ENCODE measurements at places on chromosomes 1 and 21. TPM values are rescaled to one million over a fixed set of nuclear protein-coding genes. Genes with fewer than 3 reads are reported as not detected.

The ZNF695 gene
- total RNA-seq = not detected

The GBP3 gene
- total RNA-seq = 26.3 TPM

The CATSPERE gene
- total RNA-seq = 1.2 TPM

The HFM1 gene
- 0.77 TPM for total RNA-seq

The CLDN19 gene
- total RNA-seq = 1.5 TPM

The HCRTR1 gene
- 0.23 TPM for total RNA-seq

The SLC41A1 gene
- total RNA-seq = 30.5 TPM

The SH3D21 gene
- total RNA-seq = 1.4 TPM

The OR2AJ1 gene
- not detected for total RNA-seq

The MYOM3 gene
- 2.4 TPM for total RNA-seq

The JAM2 gene
- 59.5 TPM for total RNA-seq

The REN gene
- not detected for total RNA-seq

The THEM5 gene
- total RNA-seq = not detected

The DCST1 gene
- total RNA-seq = not detected

The BSND gene
- total RNA-seq = not detected

The ROR1 gene
- 10.6 TPM for total RNA-seq
